C1 segment of cervical spinal cord (tissue), 14 donors: ENCODE measurements at places on chromosomes 1 and 21.

- no peak for DNase-seq
Measured at GRCh38 chr1:17434601-17435000, 4.9 kb downstream of the RCC2 start.

GRCh38 chr1:246029616-246030015 is 477.5 kb downstream of the SMYD3 start:
- DNase-seq: no peak

- DNase-seq: no peak
Measured at GRCh38 chr1:110056776-110057175, 13.7 kb downstream of the ALX3 start.

DNA sequence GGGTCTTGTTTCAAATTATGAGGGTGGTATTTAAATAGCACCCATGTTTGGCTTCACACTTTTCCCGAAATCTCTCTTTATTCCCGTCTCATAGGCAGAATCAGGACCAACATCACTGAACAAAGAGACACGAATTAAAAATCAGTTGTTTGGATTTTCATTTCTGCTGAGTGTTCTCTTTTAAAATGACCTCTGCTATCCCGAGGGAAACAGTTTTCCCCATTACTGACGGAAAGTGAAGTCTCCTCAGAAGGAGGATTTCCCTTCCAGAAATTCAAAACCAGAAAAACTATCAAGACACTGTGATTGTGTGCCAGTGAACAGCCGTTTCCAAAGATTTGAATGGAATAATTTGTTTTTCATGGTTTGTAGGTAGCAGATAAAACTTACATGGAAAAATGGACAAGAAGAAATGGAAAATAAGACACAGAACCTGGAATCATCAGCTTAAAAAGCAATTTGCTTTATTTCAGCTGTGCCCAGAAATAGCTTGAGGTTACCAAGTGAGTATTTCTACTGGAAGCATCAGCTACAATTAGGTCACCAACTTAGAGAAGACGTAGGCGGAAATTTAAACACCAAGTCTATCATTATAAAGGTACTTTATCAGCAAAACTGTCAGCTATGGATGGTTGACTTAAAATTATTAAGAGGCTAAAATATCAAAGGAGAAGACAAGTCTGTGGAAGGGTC is 68.5 kb downstream of the RUNX1 start:
- no peak for DNase-seq

GRCh38 chr1:147124266-147124665 is 48.0 kb downstream of the PRKAB2 start:
- DNase-seq: no peak

DNA sequence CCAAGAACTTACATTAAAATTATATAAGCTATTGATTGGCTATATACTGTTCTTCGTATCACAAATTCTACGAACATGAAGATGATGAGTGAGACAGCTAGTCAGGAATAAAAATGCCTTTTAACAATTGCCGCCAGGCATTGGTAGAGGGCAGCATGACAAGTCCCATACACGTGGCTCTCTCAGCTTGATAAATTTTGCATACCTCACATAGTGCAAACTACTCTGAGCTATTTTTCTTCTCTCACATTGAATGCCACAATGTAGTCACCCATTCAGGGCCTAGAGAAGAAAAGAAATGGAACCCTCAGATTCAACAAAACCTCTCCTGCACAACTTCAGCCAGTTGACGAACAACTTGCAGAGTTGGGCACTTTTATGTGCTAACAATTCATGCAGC is 27.0 kb upstream of the FMO2 start:
- DNase-seq: no peak

DNA sequence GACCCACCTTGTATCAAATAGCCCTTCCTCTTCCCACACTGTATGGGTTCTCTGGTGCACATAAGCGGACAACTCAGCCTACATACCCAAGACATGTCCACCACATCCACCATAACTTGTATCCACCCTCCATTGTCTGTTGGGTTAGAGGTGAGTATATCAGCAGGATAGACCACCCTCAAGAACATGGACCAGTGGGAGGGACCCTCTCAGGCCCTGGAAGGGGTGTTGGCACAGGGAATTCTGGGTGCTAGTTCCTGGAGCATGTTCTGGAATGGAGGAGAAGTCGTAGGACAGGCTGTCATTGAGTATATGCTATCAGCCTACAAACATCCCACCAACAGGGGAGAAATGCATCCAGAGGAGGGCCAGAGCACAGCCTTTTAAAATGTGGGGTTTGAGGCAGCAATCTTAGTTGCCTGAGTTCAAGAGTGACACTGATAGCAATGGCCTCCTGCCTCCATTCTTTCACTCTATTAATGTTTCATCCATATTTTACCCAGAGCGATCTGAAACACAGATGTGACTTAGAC is 7.5 kb downstream of the CD55 start:
- no peak for DNase-seq

- no peak for DNase-seq
Measured at GRCh38 chr1:25889470-25889869, 14.0 kb upstream of the PAQR7 start.

GRCh38 chr1:201269281-201269680 is 14.0 kb upstream of the PKP1 start:
- DNase-seq: no peak
